Thymus (tissue), 14 donors: ENCODE measurements at places on chromosomes 11 and 22. TPM values are rescaled to one million over a fixed set of nuclear protein-coding genes. Genes with fewer than 3 reads are reported as not detected.

Gene PRR5L
- total RNA-seq, result 5.9 TPM

Gene RNH1
- 79.2 TPM for total RNA-seq

Gene APOA4
- total RNA-seq, result 1.7 TPM

- H3K27me3 ChIP-seq, result no peaks in the 10 kb centered on the region
- peaks cover 8% of the 10 kb centered on the region for H3K36me3 ChIP-seq
- H3K4me1 ChIP-seq, result peaks cover 7% of the 10 kb centered on the region
- no peak overlapping the region for H3K4me3 ChIP-seq
- no peak overlapping the region for H3K27ac ChIP-seq
Measured at GRCh38 chr11:57309106-57310059, 15.4 kb downstream of the TNKS1BP1 start.

DNA sequence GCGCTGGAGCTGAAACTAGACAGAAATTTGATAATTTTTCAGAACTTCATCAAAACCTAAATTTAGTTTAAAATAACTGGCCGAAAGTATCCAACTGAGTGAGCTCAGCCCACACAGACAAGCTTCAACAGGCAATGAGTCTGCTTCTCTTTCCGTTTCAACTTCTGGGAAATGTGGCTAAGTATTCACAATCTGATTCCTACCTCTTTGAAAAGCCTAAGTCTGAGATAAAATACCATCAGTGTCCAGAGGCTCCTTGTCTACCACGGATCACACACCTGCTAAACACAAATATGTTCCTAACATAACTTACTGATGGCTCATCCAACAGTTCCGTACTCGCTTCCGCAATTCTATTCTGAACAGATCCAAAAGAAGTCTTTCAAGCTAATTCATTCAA is 8.5 kb downstream of the SIK3 start:
- H3K27ac ChIP-seq, result no peak overlapping the region
- no peak for DNase-seq
- no peak overlapping the region for H3K4me3 ChIP-seq
- peaks cover 18% of the 10 kb centered on the region for H3K4me1 ChIP-seq

GRCh38 chr22:30306627-30307011 is 17.3 kb upstream of the CASTOR1 start:
- no peaks in the 10 kb centered on the region for H3K27me3 ChIP-seq
- H3K27ac ChIP-seq, result peak overlapping the region; percentile 98
- H3K36me3 ChIP-seq, result peaks cover 5% of the 10 kb centered on the region
- peak overlapping the region; percentile 32 for H3K4me3 ChIP-seq
- no peak for DNase-seq

DNA sequence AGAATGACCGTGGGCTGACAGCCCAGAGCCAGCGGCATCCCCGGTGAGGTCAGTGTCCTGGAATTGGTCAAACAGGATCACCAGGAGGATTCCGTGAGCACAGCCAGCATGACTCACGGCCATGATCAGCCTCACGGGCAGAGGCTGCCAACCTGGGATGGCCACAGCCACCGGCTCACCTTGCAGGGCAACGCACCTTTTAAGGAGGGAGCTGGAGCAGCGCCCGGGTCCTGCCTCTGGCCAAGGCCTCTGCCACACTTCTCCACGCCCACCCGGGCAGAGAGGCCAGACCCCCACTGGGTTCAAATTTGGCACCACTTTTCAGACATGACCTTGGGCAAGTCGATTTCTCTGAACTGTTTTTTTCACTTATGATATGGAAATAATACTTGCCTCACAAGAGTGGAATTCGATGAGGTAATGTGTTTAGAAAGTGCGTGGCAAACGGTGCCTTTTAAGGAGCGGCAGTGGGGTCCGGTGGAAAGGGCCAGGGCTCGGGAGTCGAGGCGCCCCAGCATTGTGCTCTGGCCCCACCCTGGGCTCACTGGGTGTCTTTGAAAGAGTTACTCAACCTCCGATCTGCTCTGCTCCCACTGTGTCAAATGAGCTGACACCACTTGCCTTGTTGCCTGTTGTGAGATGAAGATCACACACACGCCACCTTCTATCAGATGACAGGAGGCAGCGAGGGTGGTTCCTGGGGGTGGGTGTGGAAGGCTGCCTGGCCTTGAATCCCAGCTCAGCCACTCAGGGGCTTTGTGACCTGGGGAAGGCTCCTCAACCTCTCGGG is 16.0 kb downstream of the TXN2 start:
- H3K4me3 ChIP-seq, result no peak overlapping the region
- peak overlapping the region; percentile 3 for H3K27ac ChIP-seq
- DNase-seq, result no peak
- H3K4me1 ChIP-seq, result peaks cover 28% of the 10 kb centered on the region
- H3K27me3 ChIP-seq, result no peaks in the 10 kb centered on the region

- H3K36me3 ChIP-seq, result peaks cover 28% of the 10 kb centered on the region
- H3K27me3 ChIP-seq, result no peaks in the 10 kb centered on the region
- DNase-seq, result no peak
Measured at GRCh38 chr22:24315367-24315966, 44.8 kb downstream of the SPECC1L start.

- no peak overlapping the region for H3K4me3 ChIP-seq
- H3K4me1 ChIP-seq, result no peaks in the 10 kb centered on the region
- peaks cover 6% of the 10 kb centered on the region for H3K27me3 ChIP-seq
- H3K36me3 ChIP-seq, result no peaks in the 10 kb centered on the region
- no peak overlapping the region for H3K27ac ChIP-seq
Measured at GRCh38 chr22:18048441-18048898, 24.1 kb upstream of the MICAL3 start.

- no peaks in the 10 kb centered on the region for H3K4me1 ChIP-seq
- no peak overlapping the region for H3K27ac ChIP-seq
- DNase-seq, result no peak
Measured at GRCh38 chr11:19642185-19643158, 70.2 kb upstream of the NAV2 start.

GRCh38 chr11:14248580-14248981 is 110.4 kb downstream of the RRAS2 start:
- H3K4me3 ChIP-seq, result no peak overlapping the region
- peaks cover 2% of the 10 kb centered on the region for H3K27me3 ChIP-seq
- no peak for DNase-seq
- no peak overlapping the region for H3K27ac ChIP-seq

DNA sequence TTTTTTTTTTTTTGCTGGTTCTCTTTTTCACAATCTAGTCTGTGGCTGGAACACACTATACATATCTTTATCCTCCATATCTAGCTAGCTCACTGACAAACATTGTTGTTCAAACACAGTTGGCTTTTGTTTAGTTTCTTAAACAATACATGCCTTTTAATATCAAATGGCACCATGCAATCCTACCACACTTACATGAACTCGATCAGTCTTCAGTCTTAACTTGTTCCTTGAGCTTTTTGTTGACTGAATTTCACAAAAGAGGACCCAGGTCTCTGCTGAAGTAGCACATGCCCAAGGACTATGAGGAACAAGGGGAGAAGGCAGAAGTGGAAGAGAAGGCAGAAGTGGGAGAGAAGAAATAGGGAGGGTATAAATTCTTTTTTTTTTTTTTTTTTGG is 25.5 kb downstream of the TMEM123 start:
- H3K36me3 ChIP-seq, result peaks cover 4% of the 10 kb centered on the region
- peaks cover 20% of the 10 kb centered on the region for H3K4me1 ChIP-seq
- no peak for DNase-seq
- H3K4me3 ChIP-seq, result no peak overlapping the region

DNA sequence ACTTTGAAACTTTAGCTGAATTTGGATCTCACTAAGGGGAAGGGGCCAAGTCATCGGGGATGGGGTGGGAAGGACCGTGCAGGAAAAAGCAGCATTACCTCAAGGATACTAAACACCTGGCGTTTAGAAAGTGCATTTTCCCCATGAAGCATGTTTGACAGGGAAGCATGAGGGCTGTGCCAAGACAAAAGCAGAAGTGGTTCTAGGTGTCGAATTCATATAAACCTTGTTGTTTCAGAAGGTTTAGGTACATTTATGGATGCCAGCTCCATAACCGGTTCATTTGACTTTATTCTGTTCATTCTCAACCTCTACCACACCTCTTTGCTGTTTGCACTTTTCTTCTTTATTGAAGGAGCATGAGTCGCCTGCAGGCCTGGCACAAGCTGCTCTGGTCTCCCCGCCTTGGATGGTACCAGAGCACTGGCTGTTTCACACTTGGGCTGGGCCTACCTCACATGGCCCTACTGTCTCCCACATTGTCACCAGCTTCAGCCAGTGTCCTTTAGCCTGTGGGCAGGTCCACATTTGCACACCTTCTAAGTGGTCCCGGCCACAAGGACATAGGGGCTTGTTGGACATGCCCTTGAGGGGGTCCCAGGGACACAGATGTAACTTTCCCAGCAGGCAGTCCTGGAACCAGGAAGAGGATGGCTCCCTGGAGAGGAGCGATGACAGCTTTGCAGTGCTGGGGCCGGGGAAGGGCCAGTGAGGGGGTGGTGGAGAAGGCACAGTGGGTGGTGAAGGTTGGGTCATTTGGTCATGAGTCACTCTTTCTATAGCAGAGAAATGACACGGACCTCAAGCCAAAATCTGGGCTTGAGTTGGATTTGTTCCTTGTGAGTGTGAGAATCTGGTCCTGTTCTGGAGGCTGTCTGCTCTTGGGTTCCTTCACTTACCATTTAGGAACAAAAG is 3.2 kb upstream of the ST14 start:
- peaks cover 35% of the 10 kb centered on the region for H3K27me3 ChIP-seq
- no peak overlapping the region for H3K4me3 ChIP-seq
- H3K36me3 ChIP-seq, result no peaks in the 10 kb centered on the region
- no peaks in the 10 kb centered on the region for H3K4me1 ChIP-seq
- no peak for DNase-seq

DNA sequence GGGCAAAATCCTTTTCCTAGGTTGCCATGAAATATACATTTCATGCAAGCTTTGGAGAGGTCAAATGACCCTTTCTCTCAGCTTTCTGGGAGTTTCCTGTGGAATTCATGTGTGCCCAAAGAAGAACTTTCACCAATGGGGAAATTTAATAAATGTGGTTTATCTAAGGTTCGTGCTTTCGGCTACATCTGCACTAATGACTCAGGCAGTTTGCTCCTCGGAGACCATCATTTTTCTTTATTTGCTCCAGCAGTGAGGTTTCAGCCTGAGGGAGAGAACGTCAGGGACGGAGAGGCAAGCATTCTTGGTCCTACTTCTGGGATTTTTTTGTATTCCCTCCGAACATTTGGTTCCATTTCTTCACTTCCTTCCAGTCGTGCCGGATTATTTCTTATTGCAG is 85.2 kb downstream of the FLI1 start:
- no peak overlapping the region for H3K4me3 ChIP-seq
- H3K27me3 ChIP-seq, result no peaks in the 10 kb centered on the region
- peaks cover 26% of the 10 kb centered on the region for H3K4me1 ChIP-seq

GRCh38 chr11:1827095-1827813 is 7.5 kb upstream of the SYT8 start:
- H3K4me1 ChIP-seq, result peaks cover 11% of the 10 kb centered on the region
- no peak for DNase-seq
- H3K36me3 ChIP-seq, result no peaks in the 10 kb centered on the region
- H3K27me3 ChIP-seq, result peaks cover 24% of the 10 kb centered on the region
- no peak overlapping the region for H3K27ac ChIP-seq

- H3K4me1 ChIP-seq, result no peaks in the 10 kb centered on the region
- DNase-seq, result no peak
- H3K27me3 ChIP-seq, result no peaks in the 10 kb centered on the region
- H3K4me3 ChIP-seq, result no peak overlapping the region
- H3K36me3 ChIP-seq, result no peaks in the 10 kb centered on the region
Measured at GRCh38 chr11:7494086-7494745, 8.9 kb downstream of the OLFML1 start.

DNA sequence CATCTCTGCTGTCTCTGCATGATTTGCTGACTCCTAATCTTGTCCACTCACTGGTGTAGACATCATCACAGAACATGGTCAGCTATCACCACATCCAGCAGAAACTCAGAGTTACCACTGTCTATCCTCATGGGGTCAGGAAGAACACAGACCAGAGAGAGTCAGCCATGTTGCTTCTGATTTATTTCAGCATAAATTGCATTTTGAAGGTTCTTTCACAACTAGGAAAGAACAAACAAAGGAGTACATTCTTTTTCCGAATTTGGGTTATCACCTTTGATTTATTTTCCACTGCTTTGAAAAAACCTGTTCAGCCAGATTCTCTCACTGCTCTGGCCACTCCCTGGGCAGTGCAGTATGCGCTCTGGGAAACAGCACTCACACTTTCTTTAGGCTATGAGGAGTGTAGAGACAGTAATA is 172.0 kb upstream of the MTMR2 start:
- H3K36me3 ChIP-seq, result peaks cover 7% of the 10 kb centered on the region
- no peak overlapping the region for H3K4me3 ChIP-seq
- no peak for DNase-seq
- no peaks in the 10 kb centered on the region for H3K4me1 ChIP-seq

DNA sequence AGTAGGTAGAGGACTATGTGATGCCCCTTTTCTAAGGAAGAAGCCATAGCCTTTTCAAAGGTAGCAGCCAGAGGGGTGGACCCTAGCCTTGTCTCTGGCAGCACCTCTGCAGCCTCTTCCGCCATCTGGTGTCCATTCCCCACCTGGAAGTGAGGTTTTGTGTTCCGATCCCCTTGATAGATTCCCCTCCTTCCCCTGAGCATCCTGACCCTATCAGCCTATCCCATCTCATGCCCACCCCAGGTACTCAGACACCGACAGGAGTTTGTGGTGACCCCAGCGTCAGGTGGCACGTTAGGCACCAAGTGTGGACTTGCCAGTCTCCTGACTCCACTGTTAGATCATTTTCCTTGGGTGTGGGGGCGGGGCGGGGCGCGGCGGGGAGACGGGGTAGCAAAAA is 398 bp upstream of the FAM89B start:
- no peaks in the 10 kb centered on the region for H3K27me3 ChIP-seq
- H3K36me3 ChIP-seq, result peaks cover 4% of the 10 kb centered on the region
- H3K27ac ChIP-seq, result peak overlapping the region; percentile 82
- DNase-seq, result no peak
- H3K4me3 ChIP-seq, result peak overlapping the region; percentile 84

DNA sequence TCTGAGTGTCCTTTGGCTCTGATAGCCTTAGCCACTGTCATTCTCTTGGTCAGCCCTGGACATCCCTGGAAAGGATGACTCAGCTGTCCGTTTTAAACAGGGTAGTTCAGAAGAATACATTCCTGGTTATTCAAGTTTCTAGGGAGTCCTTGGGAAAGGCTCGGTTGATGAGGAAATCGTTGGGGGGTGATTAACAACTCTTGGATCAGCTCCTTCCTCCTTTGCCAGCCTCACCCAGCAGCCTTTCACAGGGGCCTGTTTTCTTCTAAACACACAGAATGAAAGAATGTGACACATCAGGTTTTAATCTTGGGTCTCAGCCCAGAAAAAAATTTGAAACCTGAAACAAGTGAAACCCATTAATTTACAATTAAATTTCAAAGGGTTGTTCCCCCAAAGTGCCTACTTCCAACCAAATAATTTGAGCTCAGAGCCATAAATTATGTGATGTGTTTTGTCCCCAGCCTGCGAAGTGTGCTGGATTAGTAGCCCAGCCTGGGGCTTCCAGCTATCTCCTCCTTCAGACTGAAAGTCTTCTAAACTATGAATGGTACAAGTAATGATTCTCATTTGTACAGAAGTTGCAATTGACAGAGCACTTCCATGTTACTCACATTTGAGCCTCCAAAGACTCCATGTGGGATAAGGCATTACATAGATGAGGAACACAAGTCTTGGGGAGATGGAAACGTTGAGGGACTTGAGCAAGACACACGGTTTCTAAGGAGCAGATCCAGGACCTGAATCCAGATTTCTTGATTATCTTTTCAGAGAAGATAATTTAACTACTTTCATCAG is 19.3 kb upstream of the MRGPRX2 start:
- DNase-seq, result no peak
- no peak overlapping the region for H3K4me3 ChIP-seq
- H3K27me3 ChIP-seq, result no peaks in the 10 kb centered on the region
